Caki2 (cell line): ENCODE measurements at places on chromosomes 2 and 18. TPM values are rescaled to one million over a fixed set of nuclear protein-coding genes. Genes with fewer than 3 reads are reported as not detected.

DNA sequence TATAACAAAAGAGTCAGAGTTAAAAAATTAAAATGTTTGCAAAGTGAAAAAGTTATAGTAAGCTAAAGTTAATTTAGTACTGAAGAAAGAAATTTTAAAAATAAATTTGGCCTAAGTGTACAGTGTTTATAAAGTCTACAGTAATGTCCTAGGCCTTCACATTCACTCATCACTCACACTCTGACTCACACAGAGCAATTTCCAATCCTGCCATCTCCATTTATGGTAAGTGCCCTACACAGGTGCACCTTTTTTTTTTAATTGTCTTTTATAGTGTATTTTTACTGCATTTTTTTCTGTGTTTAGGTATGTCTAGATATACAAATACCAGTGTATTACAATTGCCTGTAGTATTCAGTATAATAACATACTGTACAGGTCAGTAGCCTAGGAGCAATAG, 562.9 kb downstream of the PIK3C3 start:
- no peak for DNase-seq

DNA sequence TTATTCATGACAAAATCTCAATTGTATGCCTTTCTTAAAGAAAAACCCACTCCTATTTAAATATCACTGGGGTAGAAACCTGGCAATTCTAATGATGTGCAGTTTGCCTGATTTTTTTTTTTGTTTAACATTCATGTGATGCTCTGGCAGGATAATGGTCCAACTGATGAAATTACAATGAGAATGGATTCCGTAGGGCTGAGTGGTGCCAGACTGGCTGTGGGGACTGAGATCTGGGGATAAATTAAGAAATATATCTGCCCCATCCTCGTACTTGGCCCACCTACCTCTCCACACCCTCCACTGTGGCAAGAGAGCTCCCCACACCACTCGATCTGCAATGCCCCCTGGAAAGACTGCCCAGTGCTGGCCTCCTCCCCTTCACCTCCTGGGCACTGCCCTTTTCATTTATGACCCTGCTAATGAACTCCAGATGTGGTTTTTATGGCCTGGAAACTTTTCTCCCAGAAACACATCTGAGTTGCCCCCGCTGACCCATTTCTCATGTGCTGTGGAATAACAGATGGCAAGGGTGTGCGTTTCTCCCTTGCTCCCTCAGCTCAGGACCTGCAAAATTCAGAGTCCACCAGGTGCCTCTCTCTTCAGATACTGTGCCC, 33.0 kb upstream of the RPL37A start:
- no peak for DNase-seq

- no peak for DNase-seq
These were observed 403.3 kb downstream of the SUCLG1 start for GRCh38 chr2:84055816-84056215.

DNA sequence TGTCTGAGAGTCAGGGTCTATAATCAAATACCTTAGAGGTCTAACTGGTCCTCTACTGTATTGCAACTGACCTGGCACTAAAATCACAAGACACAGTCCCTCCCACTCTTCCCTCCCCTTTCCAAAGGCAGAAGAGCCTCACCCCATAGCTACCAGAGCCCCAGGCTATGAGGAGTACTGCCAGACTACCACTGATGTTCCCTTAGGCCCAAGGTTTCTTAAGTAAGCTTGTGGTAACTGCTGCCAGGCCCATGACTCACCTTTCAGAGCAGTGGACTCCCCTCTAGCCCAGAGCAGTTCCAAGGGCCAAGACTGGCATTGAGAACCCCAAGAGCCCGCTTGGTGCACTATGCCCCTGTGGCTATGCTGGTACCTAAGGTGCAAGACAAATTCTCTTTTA, 1193.4 kb downstream of the DSC3 start:
- no peak for DNase-seq

DNA sequence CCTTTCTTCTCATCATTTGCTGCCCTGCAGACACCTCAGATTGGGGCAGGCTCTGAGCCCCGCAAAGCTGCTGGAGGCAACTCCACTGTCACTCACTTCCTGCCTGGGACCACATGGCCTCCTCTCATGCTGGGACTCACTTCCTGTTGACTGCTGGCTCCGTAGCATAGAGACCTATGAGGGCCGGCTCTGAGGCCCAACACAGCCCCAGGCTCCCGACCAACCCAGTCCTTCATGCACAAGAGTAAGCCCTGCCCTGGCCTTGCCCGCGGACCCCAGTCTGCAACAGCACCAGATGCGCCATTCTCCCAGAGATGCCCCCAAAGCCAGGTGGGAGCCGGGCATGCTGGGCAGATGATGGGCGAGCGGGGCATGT, 55.7 kb downstream of the DNMT3A start:
- DNase-seq: no peak

- DNase-seq: no peak
These were observed 141.0 kb downstream of the UXS1 start for GRCh38 chr2:106053116-106053515.

DNA sequence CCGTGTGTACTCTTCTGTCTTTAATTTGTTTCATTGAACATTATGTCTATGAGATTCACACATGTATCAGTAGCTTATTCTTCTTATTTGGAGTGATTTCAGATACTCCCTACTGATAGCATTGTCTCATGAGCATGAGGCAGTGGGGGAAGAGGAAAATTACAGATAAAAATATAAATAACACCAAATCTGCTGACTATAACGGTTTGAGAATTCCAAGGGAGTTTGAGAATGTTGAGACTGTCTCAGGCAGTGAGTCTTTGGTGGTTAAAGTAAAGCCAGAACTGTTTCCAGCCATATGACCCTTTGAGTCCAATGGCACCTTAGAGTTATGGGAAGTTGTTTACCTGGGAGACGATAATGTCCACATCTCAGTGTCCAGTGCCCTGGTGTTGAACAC, 72.5 kb upstream of the KCNE4 start:
- DNase-seq: no peak

GRCh38 chr2:101012706-101013181, 10.7 kb downstream of the RPL31 start:
- peak; percentile 35 for DNase-seq

DNA sequence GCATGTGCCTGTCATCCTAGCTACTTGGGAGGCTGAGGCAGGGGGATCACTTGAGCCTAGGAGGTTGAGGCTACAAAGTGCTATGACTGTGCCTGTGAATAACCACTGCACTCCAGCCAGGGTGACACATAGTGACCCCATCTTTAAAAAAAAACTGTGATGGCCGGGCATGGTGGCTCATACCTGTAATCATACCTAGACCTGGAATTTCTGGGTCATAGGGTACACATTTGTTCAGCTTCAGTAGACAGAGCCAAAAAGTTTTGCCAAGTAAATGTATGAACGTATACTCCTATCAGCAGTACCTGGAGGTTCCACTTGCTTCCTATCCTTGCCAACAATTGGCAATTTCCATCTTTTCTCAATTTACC, 6.4 kb upstream of the IGFBP2 start:
- no peak for DNase-seq

IFT172 gene
- total RNA-seq: 8.6 and 13.9 TPM in 2 replicates
